ENCODE measurements at places on chromosomes 13 and 19. TPM values are rescaled to one million over a fixed set of nuclear protein-coding genes. Genes with fewer than 3 reads are reported as not detected.

The VSTM1 gene
- total RNA-seq = not detected

The UBE2L5 gene
- total RNA-seq = not detected

The COMP gene
- total RNA-seq = not detected

The POGLUT2 gene
- 1.2 TPM for total RNA-seq

The DNAAF3 gene
- 17.3 TPM for total RNA-seq

The RGL3 gene
- total RNA-seq = 69.4 TPM

The PLVAP gene
- total RNA-seq = not detected

The KEAP1 gene
- total RNA-seq = 114 TPM

The PALM3 gene
- total RNA-seq = 0.08 TPM

The PRRG2 gene
- 26.3 TPM for total RNA-seq

The TEX26 gene
- not detected for total RNA-seq

The SBSN gene
- not detected for total RNA-seq

The CCDC70 gene
- total RNA-seq = not detected

The ZIM2 gene
- total RNA-seq = not detected

The KRTDAP gene
- not detected for total RNA-seq

The CRYL1 gene
- 10.2 TPM for total RNA-seq

The FXYD5 gene
- total RNA-seq = 46.4 TPM

The NKG7 gene
- total RNA-seq = not detected

The FPR2 gene
- not detected for total RNA-seq

The MISP3 gene
- total RNA-seq = 0.37 TPM

The ZNF823 gene
- 3.6 TPM for total RNA-seq

The CYP2A7 gene
- not detected for total RNA-seq

The EHD2 gene
- 20.3 TPM for total RNA-seq
